ENCODE measurements at places on chromosomes 2 and 18.

DNA sequence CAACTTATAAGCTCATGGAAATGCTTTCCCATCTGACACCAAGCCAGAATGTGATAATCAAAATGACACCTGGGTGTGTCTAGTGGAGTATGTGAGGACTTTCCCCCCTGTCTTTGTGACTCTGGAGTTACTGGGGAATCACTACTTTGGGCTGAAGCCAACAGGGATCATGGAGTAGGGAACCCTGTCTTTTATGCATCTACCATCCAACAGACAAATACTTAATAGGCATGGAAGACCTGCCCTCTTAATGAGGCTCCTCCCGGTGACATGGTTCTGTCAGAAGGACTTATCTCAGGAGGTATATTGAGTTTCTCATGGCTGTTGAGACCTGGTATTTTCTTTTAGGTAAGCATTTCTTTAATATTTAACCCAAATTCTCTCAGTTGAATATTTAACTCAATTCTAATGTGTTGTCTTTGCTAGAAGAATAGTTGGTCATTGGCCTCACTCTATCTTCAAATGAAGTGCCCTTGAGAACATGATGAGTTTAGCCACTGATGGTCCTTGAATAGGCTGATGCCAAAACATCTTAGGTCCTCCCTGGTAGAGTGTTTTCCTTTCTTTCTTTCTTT lies 42.1 kb downstream of the TGIF1 start:
- DNase-seq, result no peak

DNA sequence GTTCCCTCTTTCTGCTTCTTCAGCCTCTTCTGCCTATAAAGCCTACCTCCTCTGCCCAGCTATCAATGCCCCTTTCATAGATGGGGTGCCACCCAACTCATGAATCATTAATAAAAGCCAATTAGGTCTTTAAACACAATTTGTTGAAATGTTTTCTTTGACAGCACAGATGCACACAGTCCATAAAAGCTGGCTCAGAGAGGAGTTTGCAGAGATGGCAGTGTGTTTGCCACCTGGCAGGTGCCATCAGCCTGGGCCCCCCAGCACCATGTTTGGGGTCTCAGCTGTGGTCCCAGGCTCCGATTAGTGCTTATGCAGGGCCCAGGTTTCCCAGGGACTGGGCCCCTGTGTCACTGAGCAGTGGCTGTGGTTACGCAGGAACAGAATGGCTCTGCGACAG lies 7.9 kb upstream of the MC2R start:
- DNase-seq, result no peak

- no peak for DNase-seq
Observed at GRCh38 chr18:22739061-22739642, 194.0 kb upstream of the RBBP8 start.

DNA sequence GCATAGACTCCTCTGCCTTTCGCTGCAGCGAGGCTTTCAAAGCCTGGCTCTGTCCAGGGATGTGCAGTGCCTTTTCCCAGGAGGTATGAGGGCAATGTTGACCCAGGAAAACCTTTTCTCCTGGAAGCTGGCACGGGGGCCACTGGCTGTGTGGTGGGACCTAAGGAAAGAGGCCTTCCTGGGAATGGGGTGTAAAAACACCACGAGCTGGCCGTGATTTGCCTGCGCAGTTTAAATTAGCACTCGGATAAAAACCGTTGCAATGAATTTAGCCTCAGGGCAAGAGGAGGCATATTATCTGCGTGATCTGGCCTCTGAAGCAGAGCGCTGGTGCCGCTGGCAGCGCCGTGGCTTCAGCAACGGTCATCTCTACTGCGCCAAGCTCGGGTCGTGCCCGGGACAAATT lies 3.0 kb downstream of the OSR1 start:
- no peak for DNase-seq

GRCh38 chr2:203072371-203072770 lies 57.7 kb downstream of the NBEAL1 start:
- no peak for DNase-seq

GRCh38 chr2:30733876-30734520 lies 73.2 kb downstream of the CAPN13 start:
- DNase-seq, result no peak

GRCh38 chr2:181985632-181986205 lies at the start of gene PPP1R1C:
Gene PPP1R1C (plus strand): TSS chr2:181985853. CDS start chr2:181986111, 258 bp downstream.
- DNase-seq, result no peak

GRCh38 chr2:239963646-239964205 lies 61.4 kb downstream of the NDUFA10 start:
- no peak for DNase-seq

GRCh38 chr2:5183031-5183430 lies 509.2 kb upstream of the SOX11 start:
- DNase-seq, result no peak

DNA sequence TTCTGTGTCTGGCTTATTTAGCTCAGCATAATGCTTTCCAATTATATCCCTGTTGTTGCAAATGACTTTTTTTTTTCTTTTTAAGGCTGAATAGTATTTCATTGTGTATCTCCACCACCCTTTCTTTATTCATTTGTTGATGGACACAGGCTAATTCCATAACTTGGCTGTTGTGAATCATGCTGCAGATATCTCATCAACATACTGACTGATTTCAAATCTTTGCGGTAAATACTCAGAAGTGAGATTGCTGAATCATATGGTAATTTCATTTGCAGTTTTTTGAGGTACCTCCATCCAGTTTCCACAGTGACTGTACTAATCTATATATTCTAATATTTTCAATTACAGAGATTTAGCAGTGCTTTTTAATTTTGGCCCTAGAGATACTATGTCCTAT lies 266.2 kb downstream of the TMX3 start:
- DNase-seq, result no peak

- no peak for DNase-seq
Observed at GRCh38 chr2:120915670-120916069, 180.0 kb downstream of the GLI2 start.

DNA sequence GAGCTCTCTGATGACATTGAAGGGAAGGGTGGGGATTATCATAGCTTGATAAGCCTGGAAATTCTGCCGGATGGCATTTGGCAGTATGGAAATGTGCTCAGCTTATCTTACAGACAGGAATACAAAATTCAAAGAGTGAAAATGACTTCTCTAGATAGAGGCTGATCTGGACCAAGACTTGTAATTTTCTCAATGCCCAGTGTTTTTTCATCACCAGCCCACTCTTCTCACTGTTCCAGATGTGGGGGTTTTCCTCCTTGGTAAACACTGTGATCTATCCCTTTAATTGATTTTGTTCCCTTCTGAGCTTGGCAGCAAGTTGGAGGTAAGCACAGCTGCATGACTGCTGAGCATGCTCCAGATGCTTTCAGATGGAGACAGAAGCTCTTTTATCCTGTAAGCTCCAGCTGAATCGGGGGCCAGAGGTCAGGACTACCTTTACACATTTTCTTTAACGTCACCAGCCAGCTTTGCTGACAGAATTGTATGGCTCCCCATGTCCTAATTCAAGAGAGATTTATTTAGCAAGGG lies 287.4 kb upstream of the TCF4 start:
- DNase-seq, result no peak

- DNase-seq, result no peak
Observed at GRCh38 chr18:8949206-8949605, 153.3 kb upstream of the NDUFV2 start.

- no peak for DNase-seq
Observed at GRCh38 chr2:160138406-160138805, 61.7 kb downstream of the ITGB6 start.

DNA sequence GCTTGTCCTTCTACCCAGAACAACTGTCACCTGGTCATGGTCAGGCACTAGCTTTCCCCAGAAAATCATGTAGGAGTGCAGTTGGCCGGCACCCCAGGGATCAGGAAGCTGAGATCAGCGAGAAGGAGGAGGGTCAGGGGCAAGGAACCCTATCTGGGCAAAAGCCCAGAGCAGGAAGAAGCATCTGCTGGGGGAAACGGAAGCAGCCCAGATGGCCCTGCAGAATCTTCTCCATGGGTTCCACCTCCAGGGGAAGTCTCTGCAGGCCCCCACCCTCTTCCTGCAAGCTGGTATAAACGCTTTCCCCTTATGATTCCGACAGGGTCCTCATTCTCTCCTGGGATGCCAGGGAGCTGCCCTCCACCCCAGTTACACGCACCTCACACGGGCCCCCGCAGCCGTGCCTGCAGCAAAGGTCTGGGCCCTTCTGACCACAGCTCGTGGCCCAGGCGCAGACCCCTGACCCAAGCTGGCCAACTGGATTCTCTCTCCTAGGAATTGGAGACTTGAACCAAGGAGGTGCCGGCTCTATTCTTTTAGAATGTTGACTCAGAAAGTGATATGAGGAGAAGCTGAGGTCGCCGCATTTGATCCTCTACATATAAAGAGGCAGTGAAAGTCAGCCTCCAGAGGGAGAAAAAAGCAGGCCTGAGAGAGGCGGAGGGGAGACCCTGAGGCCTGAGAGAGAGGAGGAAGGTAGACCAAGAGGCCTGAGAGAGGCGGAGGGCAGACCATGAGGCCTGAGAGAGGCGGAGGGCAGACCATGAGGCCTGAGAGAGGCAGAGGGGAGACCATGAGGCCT lies 71.0 kb downstream of the STPG4 start:
- DNase-seq, result no peak

DNA sequence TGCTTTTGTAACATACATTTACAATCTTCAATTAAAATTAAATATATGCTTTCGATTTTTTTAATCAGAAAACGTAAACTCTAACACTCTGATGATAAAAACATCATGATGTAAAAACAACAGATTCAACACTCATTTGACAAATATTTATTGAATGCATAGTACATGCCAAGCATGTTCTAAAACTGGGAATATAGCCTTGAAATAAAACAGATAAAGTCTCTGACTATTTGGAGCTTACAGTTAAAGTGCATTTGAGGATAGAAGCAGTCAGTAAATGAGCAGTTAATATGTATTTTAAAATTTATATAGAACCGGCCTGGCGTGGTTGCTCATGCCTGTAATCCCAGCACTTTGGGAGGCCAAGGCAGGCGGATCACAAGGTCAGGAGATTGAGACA lies 47.8 kb downstream of the TMX3 start:
- DNase-seq, result no peak

DNA sequence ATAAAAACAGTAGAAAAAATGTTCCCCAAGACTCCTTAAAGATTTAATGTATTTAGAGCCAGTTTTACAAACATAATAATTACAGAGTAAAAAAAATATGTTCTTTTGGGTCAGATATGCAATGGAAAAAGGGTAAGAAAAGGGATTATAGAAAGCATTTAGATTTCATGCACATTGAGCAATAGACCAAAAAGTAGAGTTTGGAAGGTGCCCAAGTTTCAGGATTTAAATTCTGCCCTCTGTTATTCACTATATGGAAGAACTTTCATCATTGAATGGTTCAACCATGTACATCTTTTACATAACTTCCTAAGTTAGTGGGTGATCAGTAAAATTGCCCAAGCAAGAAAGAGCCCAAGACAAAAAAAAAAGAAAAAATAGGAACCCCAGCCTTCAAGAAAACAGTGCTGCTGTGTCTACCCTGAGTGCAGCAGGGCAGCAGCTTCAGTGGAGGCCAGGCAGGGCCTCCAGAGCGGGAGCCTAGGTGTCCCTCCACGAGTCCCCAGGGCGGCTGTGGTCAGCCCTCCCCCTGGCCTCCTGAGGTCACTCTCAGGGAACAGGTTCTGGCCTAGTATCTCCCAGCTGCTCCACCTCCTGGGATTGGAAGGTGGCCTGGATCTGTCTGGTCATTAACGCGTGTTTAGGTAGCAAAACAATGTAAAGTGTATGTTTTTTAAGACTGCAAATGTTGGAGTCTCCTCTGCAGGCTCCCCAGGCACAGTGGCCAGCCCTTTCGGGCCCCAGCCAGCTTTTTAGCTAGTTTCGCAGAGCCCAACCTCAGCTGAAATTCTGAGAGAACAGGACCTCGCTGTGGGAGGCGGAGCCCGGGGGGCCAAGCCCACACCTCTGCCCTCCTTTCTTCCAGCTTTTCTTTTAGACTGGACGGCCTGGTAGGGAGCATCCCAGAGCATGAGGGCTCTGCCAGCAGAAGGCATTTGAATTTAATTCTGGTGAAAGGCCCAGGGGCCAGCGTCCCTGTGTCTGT lies 77.3 kb downstream of the TEX51 start:
- no peak for DNase-seq

GRCh38 chr2:143117225-143117624 lies 12.0 kb upstream of the ARHGAP15 start:
- no peak for DNase-seq

- no peak for DNase-seq
Observed at GRCh38 chr2:12341920-12342319, 374.8 kb upstream of the TRIB2 start.

DNA sequence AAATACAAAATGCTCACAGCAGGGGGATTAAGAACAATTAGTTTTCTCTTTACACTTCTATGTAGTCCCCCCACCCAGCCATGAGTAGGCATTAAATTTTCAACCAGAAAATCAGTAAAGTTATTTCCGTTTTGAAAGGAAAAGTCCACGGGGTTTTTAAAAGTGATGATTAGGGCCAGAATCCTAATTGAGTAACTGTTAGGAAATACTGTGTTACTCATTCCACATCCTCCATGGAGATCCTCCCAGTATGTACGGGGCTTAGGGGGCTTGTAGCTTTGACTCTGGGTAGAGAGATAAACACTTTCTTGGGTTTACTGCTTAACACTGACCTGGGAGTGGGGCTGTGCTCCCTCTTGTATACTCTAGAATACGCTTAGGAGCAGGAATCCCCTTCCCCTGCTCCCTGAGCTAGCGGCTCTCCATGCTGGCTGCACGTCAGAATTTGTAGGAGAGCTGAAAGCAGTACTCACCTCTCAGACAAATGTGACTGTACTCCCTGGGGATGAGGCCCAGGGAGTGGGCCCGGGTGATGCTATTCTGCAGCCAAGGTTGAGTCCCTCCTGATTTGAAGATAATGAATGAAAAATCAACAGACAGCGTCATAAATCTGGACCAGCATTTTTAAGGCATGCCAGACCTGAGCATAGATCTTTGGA lies 100.5 kb downstream of the SLC4A3 start:
- DNase-seq, result no peak

GRCh38 chr2:222504719-222505118 lies 80.4 kb downstream of the SGPP2 start:
- DNase-seq, result no peak

DNA sequence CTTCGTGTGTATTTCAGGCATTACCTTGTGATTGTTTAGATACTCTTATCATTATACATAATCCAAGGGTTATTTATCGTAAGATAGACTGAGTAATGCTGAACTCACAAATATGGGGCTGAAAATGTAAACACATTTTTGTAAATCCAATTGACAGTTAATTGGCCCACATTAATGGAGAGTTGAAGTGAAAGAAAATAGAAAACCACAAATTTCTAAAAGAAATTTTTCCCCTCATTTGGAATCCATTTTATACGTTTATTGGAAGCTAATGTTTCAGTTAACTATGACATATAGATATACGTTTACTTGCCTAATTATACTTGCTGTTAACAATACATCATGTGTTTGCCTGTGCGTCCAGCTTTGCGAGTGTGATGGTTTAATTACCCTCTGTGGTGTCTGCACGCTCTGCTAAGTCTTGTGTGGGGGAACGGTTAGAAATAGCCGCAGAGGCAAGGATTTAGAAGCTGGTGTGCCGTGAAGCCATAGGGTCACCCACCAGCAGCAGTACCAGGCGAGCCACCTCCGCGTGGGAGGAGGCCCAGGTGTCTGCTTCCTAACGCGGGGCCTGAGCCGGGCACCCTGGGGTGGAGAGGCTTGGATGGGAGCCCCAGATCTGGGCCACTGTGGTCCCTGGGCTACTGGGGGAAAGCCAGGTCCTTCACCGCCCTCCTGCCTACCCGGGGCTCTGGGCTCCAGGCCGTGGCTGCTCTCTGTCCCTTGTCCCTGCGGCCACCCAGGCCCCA lies 38.0 kb downstream of the TSHZ1 start:
- DNase-seq, result no peak

- DNase-seq, result no peak
Observed at GRCh38 chr2:221360742-221361141, 211.4 kb downstream of the EPHA4 start.
